Esophagus mucosa (tissue), 1 donor: ENCODE measurements at places on chromosomes 4 and X.
A peak's percentile ranks its signal among the peaks of the same experiment; 100 is the strongest.

DNA sequence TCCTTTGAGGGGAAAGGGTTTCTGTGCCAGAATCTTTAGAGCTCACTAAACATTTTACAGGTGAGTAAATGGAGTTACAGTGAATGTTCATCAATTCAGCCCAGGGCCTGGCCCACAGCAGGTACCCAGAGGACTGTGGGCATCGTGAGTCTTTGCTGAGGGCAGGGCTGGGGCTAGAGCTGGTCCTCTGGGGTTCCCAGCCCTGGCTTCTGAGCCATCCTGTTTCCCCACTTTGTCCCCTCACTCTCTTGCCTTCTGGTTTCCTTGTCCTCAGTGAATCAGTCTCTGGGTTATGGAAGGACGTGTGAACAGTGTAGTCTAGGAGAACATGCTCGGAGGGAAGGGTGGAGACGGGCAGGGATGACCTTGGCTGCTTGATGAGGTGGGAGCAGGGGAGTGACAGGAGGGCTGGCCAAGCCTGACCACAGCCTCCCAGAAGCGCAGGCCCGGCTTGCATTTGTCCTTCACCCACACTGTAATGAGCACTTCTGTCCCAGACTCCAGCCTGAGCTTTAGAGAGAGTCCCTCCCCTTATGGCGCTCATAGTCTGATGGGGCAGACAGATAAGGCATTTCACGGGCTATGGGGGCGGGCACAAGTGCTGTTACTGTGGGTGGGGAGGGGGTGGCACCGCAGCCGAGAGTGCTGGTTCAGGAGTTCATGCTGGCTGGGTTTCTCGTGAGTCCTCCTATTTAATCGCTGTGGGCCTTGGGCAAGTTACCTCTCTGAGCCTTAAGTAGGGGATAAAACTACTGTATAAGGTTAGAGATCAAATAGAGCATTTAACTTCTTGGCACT is 17.3 kb downstream of the TBC1D14 start:
- ATAC-seq = peak; percentile 8

DNA sequence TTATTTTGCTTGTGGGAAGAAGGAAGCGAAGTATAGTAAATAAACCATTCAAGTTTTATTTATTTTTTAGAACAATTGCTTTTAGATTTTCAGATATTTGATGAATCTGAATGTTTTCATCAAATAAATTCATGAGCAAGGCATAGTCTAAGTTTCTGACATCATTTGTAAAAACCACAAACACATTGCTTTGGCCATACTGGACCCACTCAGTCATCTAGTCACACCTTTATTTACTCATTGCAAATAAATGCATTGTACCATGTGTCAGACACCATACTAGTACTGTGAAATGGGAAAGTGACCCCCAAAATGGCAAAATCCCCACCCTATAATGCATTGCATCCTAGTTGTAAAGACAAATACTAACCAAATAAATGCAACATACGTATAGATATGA is 449.1 kb upstream of the SMIM31 start:
- no peak for ATAC-seq

GRCh38 chr4:67403342-67403741 is 142.0 kb downstream of the CENPC start:
- no peak for ATAC-seq

- no peak for ATAC-seq
Measured at GRCh38 chr4:158543191-158543590, 21.5 kb downstream of the RXFP1 start.

DNA sequence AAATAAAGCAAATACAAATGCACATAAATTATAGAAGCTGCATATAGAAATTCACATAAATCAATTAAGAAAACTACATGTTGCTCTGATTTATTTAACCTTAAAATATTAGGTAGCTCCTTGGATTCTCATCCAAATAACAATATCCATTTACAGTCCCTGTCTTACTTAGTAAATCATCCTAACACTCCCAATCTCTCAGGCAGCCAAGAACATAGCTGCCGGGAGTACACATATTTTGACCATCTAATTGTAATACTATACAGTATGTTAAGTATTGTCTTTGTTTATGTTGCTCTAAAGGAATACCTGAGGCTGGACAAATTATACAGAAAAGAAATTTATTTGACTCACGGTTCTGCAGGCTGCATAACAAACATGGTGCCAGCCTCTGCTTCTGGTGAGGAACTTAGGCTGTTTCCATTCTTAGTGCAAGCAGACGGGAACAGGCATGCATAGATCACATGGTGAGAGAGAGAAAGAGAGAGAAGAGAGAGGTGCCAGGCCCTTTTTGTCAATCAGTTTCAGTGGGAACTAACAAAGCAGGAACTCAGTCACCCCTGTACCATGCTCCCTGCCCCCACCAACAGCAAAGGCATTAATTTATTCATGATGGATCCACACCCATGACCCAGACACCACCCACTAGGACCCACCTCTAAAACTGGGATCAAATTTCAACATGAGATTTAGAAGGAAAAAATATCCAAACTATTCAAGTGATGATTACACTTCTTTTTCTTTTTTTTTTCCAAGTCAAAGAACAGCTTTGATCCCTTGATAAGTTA is 614.8 kb upstream of the TECRL start:
- no peak for ATAC-seq

GRCh38 chr4:86421461-86421860 is 61.6 kb upstream of the MAPK10 start:
- no peak for ATAC-seq

GRCh38 chr4:67288964-67289363 is 256.3 kb downstream of the CENPC start:
- ATAC-seq = no peak

- no peak for ATAC-seq
Measured at GRCh38 chr4:37780444-37781130, 45.9 kb upstream of the PGM2 start.

DNA sequence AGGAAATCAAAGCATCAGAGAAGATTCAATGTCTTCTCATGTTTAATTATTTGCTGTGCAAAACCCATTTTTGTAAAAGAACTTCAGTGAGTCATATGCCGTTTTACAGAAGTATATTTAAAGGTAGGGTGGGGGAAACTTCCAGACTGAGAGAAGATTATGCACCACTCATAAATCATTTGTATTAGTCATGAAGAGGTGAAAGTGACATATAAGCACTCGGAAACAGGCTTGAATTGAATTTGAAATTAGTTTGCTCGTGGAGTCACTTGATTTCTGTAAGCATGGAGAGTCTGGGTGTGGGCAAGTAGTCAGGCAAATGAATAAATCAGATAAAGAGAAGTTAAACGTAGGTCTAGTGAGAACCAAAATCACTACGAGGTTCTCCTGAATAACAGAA is 335.1 kb downstream of the ANK2 start:
- peak; percentile 84 for ATAC-seq

- no peak for ATAC-seq
Measured at GRCh38 chr4:21888195-21888976, 60.2 kb downstream of the KCNIP4 start.

DNA sequence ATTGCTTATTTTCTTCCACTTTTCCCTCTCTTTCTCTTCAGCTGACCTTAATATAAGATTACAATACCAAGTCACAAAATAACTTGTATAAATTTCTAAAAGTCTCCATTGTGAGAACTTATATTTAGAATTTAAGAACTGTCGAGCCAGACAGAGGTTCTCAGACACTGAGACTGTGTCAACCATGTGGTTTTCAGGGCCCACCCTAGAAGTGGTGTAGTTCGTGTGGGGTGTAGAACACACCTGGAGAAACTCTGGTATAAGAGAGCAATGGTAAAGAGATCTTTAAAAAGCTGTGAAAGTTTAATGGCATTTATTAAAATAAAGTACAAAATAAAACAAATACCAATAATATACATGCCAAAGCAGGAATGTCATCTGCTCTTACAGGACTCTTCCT is 19.7 kb downstream of the CPEB2 start:
- no peak for ATAC-seq

GRCh38 chr4:94551643-94552564 is 100.2 kb downstream of the PDLIM5 start:
- ATAC-seq = no peak

GRCh38 chr4:76504613-76505465 is 69.8 kb downstream of the SHROOM3 start:
- peak; percentile 60 for ATAC-seq

- no peak for ATAC-seq
Measured at GRCh38 chr4:80903020-80903419, 127.5 kb upstream of the BMP3 start.

DNA sequence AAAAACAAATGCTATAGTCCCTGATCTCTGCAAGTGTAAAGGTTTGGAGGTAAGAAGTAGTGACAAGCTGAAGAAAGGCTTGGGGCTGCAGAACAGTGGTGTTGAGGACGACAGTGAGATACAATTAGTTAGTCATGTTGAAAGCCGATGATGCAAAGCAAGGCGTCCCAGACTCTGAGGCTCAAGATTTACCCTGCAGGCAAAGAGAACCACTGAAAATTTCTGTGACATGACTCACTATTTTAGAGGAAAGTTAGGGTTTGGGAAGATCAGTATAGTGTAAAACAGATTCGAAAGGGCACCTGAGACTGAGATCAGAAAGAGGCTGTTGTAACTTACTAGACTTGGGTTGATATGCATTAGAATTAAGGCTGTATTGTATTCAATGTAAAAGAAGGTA is 281.3 kb upstream of the FTHL17 start:
- ATAC-seq = peak; percentile 57

GRCh38 chrX:119763836-119764387 is 5.5 kb downstream of the SOWAHD start:
- ATAC-seq = no peak

DNA sequence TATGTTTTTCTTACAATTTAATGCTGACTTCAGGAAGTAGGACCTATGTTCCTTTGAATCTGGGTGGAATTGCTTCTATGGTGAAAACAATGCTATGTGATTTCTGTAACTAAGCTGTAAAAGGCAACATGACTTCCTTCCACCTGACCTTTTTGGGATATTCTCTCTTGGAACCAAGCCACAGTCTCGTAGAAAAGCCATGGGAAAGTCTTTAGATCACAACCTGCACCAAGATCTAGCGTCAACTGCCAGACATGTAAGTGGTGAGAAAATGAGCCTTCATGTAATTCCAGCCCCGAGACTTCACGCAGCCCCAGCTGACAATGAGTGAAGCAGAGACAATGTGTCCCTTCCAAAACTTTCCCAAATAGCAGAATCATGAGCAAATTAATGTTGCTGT is 297.0 kb upstream of the DCAF8L1 start:
- ATAC-seq = no peak

DNA sequence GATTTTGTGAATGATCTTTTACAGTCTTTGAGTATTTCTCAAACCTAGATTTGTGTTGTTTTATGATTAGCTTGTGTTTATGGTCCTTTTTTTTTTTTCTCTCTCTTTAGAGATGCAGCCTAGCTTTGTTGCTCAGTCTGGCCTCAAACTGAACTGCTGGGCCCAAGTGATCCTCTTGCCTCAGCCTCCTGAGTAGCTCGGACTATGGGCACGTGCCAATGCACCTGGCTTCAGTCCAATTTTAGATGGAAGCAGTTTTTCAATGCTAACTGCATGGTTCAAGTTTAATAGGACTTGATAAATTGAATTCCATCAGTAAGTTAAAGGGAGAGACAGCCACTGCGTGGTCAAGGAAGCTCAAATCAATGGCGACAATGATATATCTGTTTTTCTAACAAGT is 3.8 kb upstream of the FGG start:
- no peak for ATAC-seq

DNA sequence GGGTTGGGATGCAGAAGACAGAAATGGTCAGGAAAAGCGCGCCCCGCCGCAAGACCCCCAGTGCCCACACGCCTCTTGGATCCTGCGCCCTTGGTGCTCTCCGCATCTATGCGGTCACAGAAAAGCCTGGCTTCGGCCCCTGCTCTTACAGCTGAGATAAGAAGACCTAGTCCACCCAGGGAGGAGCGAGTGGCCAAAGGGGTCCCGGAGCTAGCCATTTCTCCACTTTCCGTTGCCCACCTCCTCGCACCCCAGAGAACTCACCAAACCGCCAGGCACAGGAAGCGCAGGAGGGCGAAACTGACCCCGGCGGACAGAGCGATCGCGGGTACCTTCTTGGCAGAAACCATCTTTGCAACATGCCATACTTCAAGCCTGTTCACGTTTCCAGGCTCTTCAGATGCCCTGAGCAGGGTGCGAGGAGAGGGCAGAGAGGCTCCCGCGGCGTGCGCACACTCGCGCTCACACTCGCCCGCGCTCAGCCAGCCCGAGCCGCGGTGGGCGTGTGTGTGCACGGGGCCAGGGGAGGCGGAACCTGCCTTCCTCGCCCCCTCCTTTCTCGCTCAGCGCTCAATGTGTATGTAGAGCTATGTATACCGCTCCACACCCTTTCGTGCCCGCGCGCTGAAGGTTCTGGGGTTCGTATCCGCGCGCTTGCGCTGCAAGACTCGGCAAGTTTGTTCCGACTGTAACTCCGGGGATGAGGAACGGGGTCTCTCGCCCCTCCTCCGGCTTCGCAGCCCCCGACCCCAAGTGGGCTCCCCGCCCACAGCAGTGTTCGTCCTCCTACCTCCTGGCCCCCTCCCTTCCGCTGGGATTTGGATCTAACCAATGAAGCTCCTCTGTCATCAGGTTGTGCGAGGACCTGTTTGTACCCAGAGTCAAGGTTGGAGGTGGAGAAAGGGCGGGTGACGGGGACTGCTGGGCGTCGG is at the start of gene GABRA4:
Gene GABRA4 (minus strand): TSS at position 507 of the 932 bp plus-strand sequence. CDS start 157 bp downstream, at position 350.
- peak; percentile 57 for ATAC-seq

GRCh38 chrX:30654989-30655607 is 1.9 kb downstream of the GK start:
- no peak for ATAC-seq

DNA sequence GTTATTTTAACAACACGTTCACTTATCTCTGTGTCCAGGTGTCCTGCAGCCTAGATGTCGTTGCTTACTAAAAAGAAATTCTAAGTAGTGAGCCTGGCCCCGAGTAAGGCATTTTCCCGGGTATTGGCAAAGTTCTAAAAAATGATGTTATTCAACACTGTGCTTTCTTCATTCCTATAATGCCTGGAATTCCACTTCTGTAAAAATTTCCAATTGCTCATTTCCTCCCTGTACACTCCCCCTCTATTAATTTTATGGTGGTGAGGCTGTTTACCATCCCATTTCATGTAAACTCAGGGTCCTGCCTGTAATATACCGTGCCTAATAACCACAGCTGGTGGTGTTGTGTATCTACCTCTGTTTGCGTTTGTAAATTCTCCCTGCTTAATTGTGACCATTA is 14.2 kb downstream of the BST1 start:
- no peak for ATAC-seq

DNA sequence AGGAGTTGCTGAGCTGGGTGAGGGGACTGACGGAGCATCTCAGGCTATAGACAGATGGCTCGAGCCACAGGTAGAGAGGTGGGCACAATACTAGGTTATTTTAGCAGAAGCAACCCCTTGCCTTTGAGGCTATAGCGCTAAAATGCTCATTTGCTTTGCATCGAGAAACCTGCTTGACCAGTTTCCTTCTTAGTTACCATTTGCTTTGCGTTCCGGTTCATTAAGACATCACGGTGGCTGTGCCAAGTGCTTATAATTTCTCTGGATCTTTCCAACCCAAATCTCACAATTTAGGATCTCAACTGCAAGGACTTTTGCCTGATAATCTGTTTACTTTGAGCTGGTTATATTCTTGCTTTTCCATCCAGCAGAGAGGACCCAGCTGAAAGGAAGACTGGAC is 40.8 kb downstream of the DLG3 start:
- peak; percentile 41 for ATAC-seq

DNA sequence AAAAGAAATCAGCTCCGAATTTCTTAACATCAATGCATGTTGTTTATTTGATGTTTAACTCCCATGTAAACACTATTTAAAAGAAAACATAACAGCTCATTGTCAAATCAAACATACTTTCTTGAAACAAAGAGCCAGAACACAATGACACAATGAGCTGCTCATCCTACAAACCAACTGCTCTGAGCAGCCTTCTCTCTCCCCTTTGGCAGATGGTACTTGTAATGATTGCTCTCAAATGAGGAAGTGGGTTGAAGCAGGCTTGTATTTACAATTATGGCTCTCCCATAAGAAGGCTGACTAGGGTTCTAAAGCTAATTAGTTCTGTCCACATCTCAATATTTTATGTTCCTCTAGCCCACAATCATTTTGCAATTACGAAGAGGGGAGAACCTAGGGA is 637.8 kb upstream of the ADGRL3 start:
- ATAC-seq = no peak
